AG08396 (cell line): ENCODE measurements at places on chromosomes 4 and X.

DNA sequence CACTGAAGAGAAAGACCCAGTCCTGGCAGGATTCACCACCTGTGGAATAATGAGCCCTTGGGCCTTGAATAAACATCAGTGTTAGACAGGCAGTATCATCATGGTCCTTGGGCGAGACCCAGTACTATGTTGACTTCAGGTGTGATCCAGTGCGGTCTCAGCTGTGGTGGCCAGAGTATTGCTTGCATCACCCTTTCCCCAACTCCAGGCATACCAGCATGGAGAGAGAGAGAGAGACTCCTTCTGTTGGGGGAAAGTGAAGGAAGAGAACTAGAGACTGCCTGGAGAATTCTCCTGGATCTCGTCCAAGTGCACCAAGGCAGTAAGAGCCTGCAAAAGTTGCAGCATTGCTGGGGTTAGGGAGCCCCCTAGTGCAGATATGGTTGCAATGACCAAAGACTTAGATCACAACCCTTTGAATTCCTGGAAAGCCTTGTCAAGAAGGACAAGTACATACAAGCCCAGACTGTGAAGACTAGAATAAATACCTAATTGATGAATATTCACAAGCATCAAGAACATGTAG is 61.1 kb upstream of the VAMP7 start:
- peak; percentile 47 for DNase-seq

- no peak for DNase-seq
Observed at GRCh38 chr4:37358748-37359147, 114.2 kb downstream of the NWD2 start.

GRCh38 chr4:106364282-106364681 is 4.3 kb downstream of the GIMD1 start:
- DNase-seq: no peak

- DNase-seq: no peak
Observed at GRCh38 chr4:24927049-24927448, 14.2 kb upstream of the CCDC149 start.

DNA sequence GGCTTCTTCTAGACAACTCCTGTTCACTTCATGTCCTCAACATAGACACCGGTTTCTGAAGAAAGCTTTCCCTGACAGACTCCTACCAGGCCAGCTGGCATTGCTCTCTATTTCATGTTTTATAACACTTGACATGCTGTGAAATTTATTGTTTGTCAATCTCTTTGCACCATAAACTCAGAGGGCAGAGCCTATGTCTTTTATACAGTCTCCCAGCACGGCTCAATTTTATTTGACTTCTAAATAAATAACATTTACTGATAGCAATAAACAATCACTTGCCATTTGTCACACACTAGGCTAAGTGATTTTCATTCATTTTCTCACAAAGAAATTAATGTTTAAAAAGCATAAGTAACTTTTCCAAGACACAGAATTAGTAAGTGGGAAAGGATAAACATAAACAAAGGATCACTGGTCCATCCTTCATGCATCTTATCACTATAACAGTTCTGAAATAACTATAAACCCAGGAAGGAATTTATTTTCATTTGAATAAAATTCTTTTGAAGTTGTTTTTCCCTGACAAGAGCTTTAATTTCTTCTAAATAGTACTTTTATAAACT is 577.6 kb downstream of the TECRL start:
- no peak for DNase-seq

- DNase-seq: peak; percentile 30
Observed at GRCh38 chr4:185640811-185641675, 105.7 kb upstream of the PDLIM3 start.

GRCh38 chrX:134898440-134898839 is 92.4 kb upstream of the SMIM10 start:
- no peak for DNase-seq

GRCh38 chr4:165398570-165398969 is 19.8 kb downstream of the CPE start:
- peak; percentile 34 for DNase-seq

DNA sequence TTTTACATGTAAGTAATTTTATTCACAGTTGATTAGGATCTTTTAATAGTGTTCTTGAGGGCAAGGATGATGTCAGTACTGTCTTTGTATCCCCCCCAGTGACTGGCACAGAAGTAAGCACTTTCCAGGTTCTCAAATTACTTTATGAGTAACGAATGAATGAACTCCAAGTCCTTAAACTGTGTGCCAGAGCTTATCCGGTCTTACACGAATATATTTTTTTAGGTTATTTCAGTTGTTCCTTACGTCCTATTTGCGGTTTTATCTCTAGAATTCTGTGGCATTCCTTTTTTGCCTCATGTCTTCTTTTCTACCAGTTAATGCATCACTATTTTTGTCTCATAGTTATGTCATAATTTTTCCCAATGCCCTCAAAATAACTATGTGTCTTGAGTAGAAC is 106.9 kb upstream of the MID1IP1 start:
- no peak for DNase-seq

DNA sequence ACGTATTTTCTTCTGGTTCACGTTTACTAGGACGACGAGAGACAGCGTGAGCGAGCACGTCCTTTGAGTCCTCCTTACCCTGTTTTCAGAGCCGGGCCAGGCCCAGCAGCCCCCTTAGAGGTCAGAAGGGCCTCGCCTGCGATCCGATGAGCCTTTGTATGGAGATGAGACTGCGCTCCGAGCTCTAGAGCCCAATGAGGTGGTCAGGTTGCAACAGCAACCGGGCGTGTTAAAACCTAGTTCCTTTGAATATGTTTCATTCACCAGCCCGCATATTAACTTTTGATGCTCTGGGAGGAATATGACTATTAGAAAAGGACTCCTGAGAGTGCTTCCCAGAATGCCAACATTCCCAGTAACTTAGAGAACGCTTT is 55.6 kb upstream of the TADA2B start:
- DNase-seq: no peak

DNA sequence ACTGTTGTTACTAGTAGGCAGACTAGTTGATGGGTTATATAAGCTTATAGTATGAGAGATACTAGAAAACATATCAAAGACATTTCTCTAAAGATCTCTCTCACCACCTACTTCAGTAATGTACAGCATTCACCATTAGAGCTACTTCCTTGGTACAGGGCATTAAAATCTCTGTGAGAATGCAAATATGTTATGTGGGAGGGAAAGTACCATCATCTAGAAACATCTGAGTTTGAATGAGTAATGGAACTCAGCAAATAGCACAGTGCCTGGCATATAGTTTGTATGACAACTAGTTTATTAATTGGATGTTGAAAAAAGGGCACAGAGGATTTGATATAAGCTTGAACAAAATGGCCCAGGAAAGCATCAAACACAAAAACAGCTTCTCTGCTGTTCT is 211.1 kb downstream of the GLUD2 start:
- DNase-seq: no peak

- peak; percentile 6 for DNase-seq
Observed at GRCh38 chr4:176671532-176671931, 121.2 kb downstream of the VEGFC start.

DNA sequence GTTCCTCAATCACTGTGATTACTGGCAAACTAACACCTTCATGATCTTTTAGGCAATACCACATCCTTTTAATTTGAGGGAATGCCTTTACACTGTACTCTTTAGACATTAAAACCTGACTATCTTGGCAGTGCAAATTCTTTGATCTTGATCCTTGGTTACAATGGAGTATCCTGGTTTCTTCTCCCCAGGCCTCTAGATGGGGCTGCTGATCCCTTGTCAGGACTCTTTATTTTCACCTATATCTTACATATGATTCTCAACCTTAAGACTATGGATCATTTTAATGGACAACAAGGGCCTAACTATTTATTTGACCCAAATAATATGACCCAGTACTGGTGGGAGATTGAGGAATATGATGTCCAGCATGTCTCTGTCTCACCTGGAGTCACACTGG is 1005.5 kb upstream of the INTU start:
- no peak for DNase-seq

- DNase-seq: no peak
Observed at GRCh38 chr4:61666244-61666643, 466.1 kb downstream of the ADGRL3 start.

DNA sequence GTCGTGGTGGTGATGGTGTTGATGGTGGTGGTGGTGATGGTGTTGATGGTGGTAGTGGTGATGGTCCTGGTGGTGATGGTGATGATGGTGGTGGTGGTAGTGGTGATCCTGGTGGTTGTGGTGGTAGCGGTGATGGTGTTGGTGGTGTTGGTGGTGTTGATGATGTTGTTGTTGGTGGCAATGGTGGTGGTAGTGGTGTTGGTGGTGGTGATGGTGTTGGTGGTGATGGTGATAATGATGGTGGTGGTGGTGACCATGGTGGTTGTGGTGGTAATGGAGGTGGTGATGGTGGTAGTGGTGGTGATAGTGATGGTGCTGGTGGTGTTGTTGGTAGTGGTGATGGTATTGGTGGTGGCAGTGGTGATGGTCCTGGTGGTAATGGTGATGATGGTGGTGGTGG is 49.1 kb downstream of the TLR10 start:
- no peak for DNase-seq

DNA sequence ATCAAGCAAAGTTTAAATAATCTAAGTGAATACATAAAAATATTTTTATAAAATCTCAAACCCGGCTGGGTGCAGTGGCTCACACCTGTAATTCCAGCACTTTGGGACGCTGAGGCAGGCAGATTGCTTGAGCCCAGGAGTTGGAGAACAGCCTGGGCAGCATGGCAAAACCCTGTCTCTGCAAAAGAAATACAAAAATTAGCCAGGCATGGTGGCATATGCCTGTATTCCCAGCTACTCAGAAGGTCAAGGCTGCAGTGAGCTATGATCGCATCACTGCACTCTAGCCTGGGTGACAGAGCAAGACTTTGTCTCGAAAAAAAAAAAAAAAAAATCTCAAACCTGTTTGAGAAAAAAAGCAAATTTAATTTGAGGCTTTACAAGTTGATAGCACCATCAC is 96.9 kb upstream of the GPR34 start:
- no peak for DNase-seq

GRCh38 chr4:25756503-25756902 is 100.9 kb downstream of the SLC34A2 start:
- DNase-seq: no peak

DNA sequence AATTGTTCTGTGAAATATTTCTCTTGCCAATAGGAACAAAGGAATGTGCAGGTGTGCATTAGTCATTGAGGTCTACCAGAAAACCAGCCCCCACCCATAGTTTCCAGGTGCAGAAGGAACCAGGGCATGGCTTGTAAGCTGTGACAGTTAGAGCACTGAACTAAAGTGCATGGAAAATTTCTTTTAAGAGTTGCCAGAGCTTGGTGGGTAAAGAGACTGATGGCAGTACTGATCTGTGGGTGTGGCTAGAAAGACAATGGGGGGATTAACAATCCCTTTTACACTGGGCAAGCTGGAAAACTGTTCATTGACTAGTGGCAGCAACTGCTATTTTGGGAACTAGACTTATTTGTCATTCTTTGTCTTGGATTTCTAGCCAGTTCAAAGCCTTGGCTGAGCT is 326.9 kb downstream of the PCDH19 start:
- DNase-seq: no peak

GRCh38 chr4:140450352-140450751 is 22.9 kb upstream of the CLGN start:
- DNase-seq: no peak

- DNase-seq: no peak
Observed at GRCh38 chr4:70623323-70623722, 5.2 kb upstream of the ENAM start.

- peak; percentile 2 for DNase-seq
Observed at GRCh38 chr4:91113130-91113706, 986.0 kb downstream of the CCSER1 start.

GRCh38 chrX:17453788-17454187 is 78.8 kb downstream of the NHS start:
- no peak for DNase-seq

DNA sequence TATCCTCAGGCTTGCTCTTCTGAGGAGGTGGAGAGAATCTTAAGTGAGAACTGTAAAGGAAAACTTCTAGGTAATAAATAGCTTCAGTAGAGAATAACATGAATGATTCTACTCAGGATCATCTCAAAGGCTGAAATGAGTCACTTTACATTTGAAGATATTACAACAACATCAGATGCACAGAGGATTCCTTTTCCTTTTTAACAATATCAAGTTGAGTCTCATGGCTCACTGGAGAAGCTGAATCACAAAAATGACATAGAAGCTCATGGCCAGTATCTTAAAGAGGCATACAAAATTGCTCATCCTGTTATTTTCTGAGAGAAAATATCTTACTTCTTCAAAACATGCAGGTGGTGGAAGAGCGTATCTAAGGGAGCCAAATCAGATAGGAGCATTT is 72.5 kb upstream of the EMCN start:
- no peak for DNase-seq

- DNase-seq: no peak
Observed at GRCh38 chrX:14398725-14399124, 130.6 kb upstream of the GLRA2 start.

GRCh38 chr4:68466185-68466584 is 18.9 kb downstream of the TMPRSS11E start:
- peak; percentile 23 for DNase-seq

DNA sequence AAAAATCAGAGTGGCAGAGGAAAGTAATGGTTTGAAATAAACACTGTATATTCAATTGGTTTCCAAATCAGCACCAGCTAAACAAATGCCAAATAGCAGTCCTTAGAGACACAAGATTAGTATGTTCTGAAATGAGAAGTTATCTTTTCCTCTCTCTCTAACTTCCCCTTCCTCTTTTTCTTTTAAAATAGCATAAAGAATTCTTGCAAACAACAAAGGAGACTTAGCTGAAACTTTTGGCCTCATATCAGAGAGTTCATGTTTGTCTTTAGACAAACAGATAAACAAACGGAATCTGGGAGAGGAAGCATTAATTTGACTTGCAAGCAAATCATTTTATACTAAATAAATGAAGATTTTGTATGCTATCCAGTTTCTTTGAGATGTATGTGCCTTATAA is 399.0 kb downstream of the GBA3 start:
- no peak for DNase-seq

DNA sequence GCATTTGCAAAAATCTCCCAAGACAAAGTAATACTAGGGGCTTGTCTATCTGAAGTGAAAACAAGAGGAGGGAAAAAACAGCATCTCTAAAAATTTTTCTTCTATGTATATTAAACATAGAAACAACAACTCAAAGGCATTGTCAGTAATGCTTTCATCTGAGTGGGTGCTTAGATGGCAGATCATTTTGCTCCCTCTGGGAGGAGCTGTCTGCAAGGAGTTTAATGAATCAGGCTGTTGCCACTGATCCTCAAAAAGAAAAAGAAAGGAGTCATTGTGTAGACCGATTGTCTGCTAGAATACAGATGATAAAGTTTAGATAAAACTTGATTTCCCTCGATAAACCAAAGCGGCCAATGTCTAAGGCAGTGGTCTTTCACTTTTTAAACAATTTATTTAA is 49.7 kb upstream of the KLHL8 start:
- peak; percentile 30 for DNase-seq

DNA sequence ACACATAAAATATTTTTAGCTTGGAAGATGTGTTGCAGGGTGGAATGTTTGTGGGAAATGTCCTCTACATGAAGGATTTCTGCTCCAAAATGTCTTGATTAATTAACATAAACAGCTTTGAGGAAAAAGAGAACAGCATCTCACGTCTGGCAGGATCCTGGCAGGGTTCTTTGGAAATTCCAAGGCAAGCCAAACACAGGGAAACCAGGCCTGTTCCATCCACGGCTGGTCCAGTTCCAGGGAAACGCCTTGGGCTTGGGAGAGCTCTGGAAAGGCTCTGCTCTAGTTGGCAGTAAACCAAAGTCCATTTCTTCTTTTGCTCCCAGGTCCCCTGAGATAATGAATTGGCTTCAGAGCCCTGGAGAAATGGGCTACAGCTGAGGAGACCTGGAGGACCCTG is 42.4 kb upstream of the GAB1 start:
- DNase-seq: peak; percentile 24
